ENCODE measurements at places on chromosomes 5 and 9. TPM values are rescaled to one million over a fixed set of nuclear protein-coding genes. Genes with fewer than 3 reads are reported as not detected.

NME5 gene
- 2.6 TPM for polyA plus RNA-seq

C1QTNF2 gene
- 1.5 TPM for polyA plus RNA-seq

AK3 gene
- polyA plus RNA-seq: 72.6 TPM

POMT1 gene
- polyA plus RNA-seq: 34.4 TPM

ECSCR gene
- 1.3 TPM for polyA plus RNA-seq

SLC4A9 gene
- 0.53 TPM for polyA plus RNA-seq

UNC13B gene
- 10.4 TPM for polyA plus RNA-seq

GABRG2 gene
- not detected for polyA plus RNA-seq

PTGR1 gene
- 266 TPM for polyA plus RNA-seq

CDO1 gene
- polyA plus RNA-seq: 8.4 TPM

Data from hepatocyte (in vitro differentiated cells).